H4 (cell line): ENCODE measurements at places on chromosomes 6 and 20. TPM values are rescaled to one million over a fixed set of nuclear protein-coding genes. Genes with fewer than 3 reads are reported as not detected.
A peak's percentile ranks its signal among the peaks of the same experiment; 100 is the strongest.

Gene WFDC12
- total RNA-seq = not detected in 2 replicates

Gene ZNF334
- total RNA-seq = 0.14 TPM in 1 of 2 replicates, not detected in the other

Gene OR12D1
- total RNA-seq = not detected in 2 replicates

Gene TFAP2D
- total RNA-seq = 0.14 and 0.46 TPM in 2 replicates

Gene SRSF12
- total RNA-seq = not detected in 2 replicates

DNA sequence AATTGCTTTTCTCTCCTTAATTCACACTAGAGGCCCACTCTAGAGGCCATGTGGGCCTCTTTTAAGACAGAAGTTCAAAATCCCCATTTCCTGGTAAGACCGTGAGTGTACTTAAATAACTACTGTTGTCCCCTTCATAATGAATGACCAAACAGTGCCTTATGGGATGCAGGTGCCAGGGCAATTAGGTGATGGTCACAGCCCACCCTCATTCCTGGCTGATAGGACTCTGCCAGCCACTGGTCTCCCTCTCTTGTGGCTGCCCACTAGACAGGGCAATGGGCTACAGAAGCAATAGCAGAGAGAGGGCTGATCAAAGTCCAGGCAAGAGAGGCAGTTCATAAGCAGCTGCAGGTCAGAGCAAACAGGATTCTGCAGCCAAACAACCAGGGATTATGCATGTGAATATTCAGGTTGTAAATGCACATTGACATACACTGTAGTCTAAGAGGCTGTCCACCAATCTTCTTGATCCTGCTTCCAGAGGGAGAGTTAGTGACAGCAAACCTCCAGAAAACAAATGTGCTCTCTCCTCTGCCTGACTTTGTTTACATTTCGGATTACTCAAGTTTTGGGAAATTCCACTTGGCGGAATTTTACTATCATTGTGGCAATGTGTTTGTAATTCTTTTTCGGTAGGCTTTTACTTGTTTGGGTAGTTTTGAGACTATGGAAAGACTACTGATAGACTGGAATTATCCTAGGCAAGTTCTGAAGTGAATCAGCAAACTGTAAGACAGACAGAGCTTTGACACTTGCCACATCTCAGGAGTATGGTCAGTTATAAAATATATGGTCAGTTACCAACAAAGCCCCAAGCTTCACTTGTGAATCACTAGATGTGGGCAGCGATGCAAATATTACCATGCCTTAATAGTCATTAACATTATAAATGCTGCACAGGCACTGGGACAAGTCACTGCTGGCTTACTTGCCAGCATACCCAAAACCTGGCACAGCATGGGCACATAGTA is 12.8 kb downstream of the PTPRK start:
- DNase-seq = peak; percentile 17

DNA sequence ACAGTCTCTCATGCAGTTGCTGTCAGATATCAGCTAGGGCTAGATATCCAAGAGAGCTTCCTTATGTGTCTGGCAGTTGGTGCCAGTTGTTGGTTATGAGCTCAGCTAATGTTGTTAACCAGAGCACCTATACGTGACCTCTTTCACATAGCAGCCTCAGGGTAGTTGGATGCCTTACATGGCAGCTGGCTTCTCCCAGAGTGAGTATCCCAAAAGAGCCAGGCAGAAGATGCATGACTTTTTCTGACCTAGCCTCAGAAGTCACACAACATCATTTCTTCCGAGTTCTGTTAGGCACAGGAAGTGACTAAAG is 175.7 kb downstream of the VEGFA start:
- no peak for DNase-seq

- DNase-seq = no peak
Measured at GRCh38 chr20:36542516-36543183, 1.3 kb downstream of the MYL9 start.

GRCh38 chr20:9815632-9816031 is 23.2 kb downstream of the PAK5 start:
- DNase-seq = no peak

DNA sequence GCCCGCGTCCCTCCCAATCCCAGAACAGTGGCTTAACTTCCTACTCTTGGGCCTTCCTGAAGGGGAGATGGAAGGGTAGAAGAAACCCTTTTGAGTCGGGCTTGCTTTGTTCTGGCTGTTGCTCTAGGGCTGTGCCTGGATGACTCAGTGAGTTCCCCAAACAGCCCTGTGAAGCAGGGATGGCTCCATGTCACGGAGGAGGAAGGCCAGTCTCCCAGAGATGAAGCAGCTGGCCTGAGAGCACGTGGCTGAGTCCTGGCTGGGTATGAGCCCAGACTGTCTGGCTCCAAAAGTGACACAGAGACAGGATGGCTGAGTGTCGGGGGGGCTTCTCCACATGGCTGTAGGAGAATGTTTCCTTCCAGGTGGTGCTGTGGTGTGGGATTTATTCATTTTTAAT is 4.6 kb downstream of the SYTL3 start:
- DNase-seq = peak; percentile 58

GRCh38 chr6:47147836-47148344 is 105.8 kb upstream of the ADGRF1 start:
- no peak for DNase-seq

DNA sequence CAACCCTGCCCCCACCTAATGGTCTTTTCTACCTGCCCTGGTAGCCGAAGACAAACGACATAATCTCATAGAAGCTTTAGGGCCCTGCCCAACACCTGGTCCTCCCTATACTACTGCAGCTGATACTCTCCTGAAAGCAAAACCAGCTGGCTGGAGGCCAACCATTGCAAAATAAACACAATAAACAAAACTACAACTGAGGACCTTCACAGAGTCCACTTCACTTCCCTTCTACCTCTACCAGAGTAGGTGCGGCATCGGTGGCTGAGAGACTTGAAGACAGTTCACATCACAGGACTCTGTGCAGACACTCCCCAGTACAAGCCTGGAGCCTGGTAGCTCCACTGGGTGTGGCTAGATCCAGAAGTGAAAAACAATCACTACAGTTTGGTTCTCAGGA is 476.2 kb downstream of the MMUT start:
- no peak for DNase-seq

DNA sequence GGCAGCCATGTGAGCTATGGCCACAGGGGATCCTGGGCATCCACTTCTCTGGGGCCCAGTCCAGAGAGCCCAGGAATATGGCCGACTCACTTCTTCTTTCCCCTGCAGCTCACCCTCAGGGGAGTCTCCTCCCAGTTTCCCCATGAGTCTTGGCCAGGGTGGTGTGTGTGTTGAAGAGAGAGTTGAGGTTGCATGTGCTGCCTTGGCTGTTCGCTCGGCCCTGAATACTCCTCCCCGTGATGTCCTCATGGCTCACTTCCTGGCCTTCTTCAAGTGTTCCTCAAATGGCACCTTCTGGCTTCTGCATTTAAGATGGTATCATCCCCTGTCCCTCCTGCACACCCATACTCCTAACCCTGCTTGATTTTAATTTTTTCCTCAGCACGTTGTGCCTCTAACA is 3.2 kb upstream of the TREML1 start:
- no peak for DNase-seq

DNA sequence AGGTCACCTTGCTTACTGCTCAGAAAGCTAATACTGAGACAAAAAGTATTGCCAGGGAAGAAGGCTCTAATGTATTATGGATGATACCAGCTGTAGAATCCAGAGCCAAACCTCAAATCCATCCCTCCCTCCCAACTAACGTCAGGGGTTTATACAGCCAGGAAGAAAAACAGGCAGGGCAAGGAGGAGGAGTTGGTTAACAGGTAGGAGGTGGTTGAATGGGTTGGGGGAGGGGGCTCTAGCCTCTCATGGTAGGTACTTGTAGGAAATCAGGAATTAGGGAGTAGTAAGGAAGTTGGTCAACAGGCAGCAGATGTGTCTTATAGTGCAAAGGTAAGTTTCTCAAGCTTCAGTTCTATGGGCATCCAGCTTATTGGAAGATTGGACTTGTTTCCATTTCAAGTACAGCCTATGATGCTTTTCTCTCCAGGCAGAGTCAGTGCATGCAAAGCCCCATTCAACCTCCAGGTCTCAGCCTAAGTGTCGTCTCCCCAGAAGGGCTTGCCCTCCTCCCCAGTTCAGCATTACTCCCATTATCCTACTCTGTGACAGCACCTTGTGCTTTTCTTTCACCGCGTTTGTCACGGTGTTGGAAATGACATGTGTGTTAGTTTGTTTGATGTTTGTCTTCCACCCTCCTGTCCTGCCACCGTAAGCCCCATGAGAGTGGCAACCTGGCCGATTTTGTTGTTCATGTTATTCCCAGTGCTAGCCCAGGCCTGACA is 38.1 kb downstream of the PNLDC1 start:
- no peak for DNase-seq

GRCh38 chr6:156256161-156256560 is 521.0 kb upstream of the ARID1B start:
- DNase-seq = no peak

GRCh38 chr20:40687384-40688128 is 1.5 kb downstream of the MAFB start:
- DNase-seq = no peak

DNA sequence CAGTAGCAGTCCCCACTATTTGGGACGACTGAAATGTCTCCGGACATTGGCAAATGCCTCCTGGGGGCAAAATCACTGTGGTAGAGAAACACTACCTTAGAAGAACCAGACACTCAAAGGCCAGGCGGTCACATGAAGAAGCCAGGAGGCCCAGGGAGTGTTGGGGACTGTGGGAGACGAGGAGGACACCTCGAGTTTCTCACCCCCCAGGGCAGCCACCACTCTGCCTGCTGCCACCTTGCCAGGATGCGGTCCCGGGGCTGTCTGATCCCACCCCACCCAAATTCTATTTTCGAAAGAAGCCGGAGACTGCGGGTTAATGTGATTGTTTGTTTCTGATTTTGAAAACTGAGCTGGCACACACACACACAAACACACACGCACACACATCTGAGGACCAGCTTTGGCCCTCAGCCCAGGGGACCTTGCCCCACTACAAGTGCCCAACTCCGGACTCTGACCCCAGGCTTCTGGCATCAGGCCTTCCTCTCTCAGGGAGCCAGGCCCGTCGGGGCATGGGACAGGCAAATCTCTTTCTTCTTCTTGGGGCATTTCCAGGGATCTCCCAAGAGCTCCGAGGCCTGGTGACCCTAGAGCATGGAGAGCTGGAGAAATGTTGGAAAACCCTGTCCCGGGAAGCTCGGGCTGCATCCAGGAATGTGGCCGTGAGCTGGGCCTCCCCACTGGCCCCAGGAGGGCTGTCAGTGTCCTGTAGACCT is 187.5 kb upstream of the PMEPA1 start:
- no peak for DNase-seq

DNA sequence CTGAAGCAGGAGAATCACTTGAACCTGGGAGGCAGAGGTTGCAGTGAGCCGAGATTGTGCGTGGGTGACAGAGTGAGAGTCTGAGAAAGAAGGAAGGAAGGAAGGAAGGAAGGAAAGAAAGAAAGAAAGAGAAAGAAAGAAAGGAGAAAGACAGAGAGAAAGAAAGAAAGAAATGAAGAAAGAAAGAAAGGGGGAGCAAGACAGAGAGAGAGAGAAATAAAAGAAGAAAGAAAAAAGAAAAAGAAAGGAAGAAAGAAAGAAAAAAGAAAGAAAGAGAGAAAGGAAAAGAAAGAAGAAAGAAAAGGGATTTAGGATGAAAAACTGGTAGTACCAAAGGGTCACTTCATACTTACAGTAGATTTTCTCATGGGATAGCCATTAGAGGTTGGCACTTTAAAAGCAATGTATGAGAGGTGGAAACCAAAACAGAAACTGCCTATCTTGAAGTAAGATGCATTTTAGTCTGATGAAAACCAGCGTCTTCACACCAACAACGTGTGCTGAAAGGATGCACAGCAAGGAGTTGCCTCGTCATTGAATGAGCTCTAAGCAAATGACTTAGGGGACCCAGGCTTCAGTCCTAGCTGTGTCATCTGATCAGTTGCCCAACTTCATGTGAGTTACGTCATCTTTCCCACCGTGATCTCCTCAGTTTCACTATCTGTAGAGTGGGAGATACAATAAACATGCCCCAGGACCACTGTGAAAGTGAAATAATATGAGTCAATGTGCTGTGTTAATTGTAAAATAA is 133.9 kb upstream of the NEDD9 start:
- DNase-seq = no peak

- DNase-seq = peak; percentile 11
Measured at GRCh38 chr20:53216856-53217576, 244.9 kb downstream of the TSHZ2 start.

DNA sequence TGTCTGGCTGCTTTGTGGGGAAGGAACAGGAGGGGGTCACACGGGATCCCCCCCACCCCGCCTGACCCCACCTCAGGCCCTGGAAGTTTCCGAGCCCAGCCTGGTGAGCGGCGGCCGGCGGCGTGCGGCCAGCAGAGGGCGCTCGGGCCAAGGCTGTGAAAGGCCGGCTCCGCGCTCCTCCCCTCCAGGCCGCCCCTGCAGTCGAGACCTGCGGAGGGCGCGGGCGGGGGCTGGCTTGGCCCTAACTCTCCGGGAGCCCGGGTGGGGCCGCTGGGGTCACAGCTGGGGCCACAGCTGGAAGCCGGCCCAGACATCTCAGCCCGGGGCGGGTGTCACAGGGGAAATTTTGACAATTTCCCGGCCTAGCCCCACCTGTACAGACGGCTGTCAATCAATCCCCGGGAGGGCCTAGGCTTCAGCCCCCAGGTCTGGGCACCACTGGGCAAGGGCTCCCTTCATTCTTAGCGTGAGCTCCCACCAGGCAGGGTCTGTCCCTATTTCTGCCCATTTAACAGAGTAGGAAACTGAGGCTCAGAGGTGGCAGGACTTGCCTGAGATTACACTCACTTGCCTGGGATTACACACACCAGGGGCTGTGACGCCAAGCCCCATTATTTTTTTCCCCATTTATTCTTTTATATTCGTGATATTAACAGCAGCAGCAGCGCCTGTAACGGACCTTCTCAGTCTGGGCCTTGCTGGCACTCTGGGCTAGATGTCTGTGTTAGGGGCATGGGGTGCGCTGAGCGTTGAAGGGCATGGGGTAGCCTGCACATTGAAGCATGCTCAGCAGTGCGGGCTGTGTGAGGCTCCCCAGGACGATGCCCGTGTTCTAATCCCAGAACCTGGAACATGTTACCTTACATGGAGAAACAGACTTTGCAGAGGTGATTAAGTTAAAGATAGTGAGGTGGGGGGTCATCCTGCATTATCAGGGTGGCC is 23.0 kb downstream of the ZBP1 start:
- peak; percentile 36 for DNase-seq
